ENCODE measurements at places on chromosomes 5 and 9.

DNA sequence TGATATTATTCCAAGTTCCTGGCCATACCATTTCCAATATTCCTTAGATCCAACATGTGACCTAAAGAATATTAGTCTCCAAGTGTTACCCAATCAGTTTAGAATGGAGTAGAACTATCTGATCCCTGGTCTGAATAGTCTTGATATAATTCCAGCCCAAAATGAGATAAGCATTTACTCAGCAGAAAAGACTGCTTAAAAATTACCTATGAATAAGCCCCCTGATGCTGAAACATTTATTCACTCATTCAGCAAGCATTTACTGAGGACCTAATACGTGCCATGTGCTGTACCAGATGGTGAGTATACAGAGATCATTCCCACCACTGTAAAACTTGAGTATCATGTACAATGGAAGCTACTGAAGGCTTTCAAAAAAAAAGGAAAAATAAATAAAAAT, 157.0 kb downstream of the FAM114A2 start:
- DNase-seq = no peak

GRCh38 chr5:162565-163337, 28.5 kb upstream of the LRRC14B start:
- DNase-seq = no peak

DNA sequence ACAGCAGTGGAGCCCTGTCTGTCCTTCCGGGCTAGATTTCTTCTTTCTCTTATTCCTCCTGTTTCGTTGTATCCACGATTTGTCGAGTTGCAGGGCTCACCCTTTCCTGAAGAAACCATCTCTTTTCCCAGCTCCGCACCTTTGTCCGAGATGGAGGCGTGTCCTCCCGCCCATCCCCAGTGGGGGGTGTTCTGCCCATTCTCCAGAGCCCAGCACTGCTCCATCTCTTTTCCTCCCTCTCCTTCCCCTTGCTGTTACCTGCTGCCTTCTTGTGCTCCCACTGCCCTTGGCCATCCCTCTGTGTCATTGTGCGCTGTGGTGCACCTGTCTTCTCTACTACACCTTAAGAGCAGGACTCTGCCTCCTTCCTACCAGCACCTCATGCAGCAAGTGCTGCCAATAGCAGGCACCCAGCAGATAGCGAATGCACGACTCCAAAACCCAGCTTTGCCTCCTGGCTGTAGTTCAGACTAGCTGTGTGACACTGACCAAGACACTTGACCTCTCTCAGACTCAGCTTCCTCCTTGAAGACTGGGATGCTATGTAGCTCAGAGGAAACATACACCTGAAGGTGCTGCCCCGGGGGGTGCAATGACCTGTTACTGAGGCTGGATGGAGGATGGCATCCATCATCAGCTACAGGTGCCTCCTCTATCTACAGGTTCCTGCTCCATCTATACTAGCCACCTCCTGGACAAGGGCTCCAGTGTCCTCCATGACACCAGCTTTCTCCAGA, 8.9 kb downstream of the OR13J1 start:
- DNase-seq = no peak

GRCh38 chr5:3891113-3891512, 295.5 kb downstream of the IRX1 start:
- no peak for DNase-seq

- no peak for DNase-seq
Observed at GRCh38 chr5:172353271-172353812, 69.8 kb upstream of the UBTD2 start.

DNA sequence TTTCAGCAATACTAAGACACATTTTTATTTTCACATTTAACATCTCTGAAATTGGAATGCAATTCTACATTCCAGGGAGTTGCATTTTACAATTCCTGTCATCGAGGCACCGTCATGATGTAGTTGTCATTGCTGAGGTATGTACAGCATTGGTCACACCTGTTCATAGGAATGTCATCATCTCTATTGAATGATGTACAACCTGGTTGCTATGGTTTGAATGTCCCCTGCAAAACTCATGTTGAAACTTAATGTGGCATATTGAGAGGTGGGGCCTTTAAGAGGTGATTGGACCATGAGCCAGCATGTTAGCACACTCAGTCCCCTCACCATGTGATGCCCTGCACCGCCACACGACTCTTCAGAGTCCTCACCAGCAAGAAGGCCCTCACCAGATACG, 103.1 kb downstream of the CEMIP2 start:
- no peak for DNase-seq

DNA sequence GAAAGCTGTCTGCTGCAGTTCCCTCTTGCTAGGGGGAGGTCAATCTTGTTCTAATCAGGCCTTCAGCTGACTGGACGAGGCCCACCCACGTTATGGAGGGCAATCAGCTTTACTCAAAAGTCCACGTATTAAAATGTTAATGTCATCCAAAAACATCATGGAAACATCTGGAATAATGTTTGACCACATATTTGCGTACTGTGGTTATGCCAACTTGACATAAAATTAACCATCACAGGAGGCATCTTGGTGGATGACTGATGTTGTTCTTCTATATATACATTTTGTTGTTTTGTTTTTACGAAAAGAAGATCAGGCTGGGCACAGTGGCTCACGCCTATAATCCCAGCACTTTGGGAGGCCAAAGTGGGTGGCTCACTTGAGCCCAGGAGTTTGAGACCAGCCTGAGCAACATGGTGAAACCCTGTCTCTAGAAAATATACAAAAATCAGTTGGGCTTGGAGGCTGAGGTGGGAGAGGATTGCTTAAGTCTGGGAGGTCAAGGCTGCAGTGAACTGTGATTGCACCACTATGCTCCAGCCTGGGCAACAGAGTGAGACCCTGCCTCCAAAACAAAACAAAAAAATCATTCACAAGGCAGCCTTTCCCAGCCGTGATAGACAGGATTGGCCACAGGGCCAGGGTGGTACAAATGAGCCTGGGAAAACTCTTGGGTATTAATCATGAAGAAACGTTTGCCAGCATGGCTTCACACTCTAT, 33.8 kb upstream of the PRXL2C start:
- DNase-seq = no peak
